Prostate gland (tissue), 2 donors: ENCODE measurements at places on chromosomes 5 and 9.
A peak's percentile ranks its signal among the peaks of the same experiment; 100 is the strongest.

- DNase-seq = no peak
These were observed 317.0 kb upstream of the RPS23 start for GRCh38 chr5:82595113-82595512.

GRCh38 chr5:115788440-115788839 lies 28.0 kb downstream of the CDO1 start:
- no peak for DNase-seq

DNA sequence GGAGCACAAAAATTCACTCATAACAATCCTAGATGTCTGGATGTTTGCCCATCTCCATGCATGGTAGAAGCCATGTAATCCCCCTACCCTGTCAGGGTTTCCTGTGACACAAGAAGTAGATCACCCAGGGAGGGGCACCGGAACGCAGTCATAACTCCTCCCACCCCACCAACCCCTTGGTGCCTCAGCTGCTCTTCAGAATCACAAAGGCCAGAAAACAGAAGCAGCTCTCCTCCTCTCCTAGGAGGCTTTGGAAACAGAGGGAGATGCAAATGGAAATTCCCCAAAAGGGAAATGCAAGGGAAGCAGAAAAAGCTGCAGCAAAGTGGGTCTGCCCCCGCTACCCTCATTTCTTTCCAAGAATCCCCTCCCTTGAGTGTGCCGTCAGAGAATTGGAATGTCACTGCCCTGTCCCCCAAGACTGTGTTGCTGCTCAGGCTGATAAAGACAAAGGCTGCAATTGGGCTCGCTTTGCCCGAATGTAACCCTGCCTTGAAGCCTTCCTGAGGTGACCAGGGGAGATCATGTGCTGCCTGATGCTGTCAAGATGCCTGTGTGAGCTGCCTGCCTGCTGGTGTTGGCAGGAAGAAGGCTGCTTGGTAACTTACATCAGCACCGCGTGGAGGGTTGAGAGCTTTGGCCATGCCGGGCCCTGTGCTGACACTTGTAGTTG lies 65.5 kb upstream of the ABCA1 start:
- no peak for DNase-seq

DNA sequence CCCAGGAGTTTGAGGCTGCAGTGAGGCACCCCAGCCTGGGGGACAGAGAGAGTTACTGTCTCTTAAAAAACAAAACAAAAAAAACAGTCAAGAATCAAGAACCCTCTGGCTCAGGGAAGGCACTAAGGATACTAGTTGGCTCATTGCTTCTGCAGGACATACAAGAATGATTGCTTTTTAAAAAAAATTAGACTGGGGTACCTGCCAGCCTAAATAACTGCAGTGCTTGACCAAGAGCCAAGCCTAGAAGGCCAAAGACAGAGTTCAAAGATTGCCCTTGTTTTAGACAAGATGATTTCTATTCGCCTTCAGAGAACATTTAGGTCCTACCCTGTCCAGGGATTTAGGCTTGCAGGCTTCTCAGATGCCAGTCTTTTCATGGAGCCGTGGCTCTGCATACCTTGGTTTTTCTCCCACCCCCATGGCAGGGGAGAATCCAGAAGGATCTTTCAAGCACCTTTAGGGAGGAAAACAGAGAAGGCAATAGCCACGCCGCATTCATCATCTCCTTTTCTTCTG lies 93.7 kb upstream of the IL6ST start:
- DNase-seq = no peak

DNA sequence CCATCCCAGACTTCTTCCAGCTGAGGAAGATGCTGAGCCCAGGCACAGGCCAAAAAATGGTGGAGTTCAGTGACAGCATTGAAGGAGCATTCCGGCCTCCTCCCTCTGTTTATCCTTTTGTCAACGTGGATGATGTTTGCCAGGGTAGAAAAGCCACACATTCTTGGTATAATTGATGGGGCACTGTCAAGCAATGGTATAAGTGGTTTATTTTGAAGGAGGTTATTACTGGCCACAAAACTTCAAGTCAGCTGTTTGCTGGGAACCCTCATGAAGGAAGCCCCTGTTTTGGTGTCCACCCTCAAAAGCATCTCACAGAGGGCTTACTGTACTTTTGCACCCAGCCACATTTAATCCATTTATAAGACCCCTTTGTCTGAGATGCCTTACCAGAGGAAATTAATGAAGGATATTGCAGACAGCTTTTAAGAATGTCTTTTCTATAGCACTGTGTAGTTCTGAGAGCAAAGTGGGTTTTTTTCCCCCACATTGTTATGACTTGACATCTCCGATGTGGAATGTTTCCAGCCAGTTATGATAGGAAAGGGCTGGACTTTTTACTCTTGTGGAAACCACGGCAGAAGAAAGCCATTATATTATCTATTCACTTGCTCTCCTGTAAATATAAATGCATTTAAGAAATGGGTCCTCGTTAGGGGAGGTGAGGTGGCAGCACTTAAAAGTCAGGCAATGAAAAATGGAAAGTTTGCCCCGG lies 95.5 kb upstream of the SPATA31D4 start:
- DNase-seq = no peak

GRCh38 chr5:115309751-115310370 lies 13.4 kb upstream of the CCDC112 start:
- DNase-seq = no peak

GRCh38 chr5:145341842-145342241 lies 493.3 kb downstream of the PRELID2 start:
- DNase-seq = no peak

GRCh38 chr5:112412346-112412745 lies 6.7 kb downstream of the EPB41L4A start:
- peak; percentile 10 for DNase-seq

GRCh38 chr5:67202828-67203227 lies 6.2 kb upstream of the CD180 start:
- DNase-seq = no peak

- DNase-seq = no peak
These were observed 326.6 kb upstream of the NREP start for GRCh38 chr5:112083623-112084022.

GRCh38 chr5:59599729-59600128 lies 293.8 kb downstream of the PDE4D start:
- DNase-seq = no peak

DNA sequence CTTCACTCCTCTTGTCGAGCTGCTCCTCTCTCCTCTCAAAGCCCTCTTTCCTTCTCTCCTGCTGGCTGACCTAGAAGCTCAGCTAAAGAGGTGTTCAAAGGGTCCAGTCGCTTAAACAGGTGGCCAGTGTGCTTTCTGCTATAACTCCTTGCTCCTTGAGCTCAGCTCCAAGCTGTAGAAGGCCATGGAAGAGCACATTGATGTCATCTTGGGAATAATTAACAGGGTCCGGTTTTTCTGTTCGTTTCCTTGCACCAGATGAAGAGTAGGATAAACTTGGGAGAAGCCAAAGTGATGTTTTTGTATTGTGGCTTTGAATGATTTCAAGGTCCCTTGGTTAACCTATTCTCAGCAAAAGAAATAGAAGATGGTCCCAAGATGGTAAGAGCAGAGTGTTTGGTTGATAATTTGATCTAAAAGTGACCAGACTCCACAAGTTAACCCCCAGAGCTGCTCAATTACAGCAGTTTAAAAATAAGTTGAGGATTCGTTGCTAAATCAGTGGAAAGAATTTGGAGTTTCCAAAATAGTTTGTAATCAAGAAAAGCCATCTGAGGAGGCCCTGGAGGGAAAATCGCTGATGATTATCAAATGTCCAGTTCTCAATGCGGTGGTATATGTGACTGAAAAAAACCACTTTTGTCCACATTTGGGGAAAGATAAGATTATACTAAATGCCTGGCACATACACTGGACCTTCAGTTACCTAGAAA lies 148.1 kb downstream of the DOCK8 start:
- no peak for DNase-seq

GRCh38 chr5:36177154-36177553 lies 25.2 kb downstream of the SKP2 start:
- DNase-seq = no peak

DNA sequence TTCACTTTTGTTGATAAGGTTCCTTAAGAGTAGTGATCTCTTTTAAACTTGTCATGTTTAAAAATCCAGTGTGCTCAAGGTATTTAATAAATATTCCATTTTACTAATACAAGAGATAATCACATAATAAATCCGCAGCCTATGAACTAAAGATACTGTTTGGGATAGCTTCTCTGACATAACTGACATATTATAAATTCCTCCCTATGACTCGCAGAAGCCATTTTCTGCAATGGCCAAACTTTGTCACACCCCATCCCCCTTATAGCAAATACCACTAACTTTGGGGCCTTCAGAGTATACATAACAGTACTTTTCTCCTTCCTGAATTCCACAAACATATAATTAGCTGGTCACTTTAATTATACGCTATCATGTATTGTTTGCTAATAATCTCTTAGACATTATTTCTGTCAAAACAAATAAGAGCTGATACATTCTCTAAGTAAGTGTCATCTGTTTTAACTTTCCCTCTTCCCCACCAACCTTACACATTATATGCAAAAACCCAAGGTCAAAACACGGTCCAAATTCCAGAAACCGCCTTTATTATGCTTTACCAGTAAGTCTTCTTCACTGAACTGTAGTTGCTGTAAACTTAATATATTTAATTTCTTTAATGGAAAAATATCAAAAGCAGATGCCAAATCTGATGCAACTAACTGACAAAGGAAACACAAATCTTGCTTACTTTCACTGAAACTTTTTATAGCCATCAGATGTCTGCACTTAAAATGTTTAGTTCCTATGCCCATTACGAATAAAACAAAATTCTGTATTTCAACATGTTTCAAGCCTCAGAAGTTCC lies 971 bp downstream of the TMEM267 start:
- no peak for DNase-seq

DNA sequence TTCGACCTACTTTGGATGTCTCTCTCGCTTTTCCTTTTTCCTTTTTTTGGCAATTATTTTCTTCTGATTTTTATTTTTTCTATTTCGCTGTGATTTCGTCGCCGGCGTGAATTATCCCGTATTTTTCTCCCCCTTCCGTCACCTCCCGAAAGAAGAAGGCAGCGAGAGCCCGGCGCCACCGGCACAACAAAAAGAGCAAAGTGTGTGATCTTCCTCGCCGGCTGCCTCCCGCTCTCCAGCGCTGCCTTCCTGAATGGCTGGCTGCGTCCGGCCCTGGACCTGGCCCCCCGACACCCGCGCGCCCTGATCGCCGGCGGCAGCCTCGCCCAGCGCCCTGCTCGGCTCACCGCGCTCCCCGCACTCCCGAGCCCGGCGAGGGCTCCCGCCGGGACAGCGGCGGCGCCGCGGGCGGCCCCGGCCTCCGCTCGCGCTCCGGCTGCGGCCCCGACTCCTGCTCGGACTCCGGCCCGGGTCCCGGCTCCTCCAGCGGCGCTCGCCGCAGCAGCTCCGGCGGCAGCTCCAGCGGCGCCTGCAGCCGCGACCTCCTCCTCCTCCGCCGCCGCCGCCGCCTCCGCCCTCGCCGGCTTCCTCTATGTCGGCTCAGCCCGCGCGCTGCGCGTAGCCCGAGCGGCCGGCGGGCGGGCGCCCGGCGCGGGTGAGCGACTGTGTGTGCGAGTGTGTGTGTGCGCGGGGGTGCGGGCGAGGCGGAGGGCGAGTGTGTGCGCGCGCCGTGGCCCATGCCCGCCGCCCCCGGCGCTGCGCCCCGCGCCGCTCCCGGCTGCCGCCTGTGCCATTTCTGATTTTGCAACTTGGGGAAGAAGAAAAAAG lies 960 bp downstream of the NR2F1 start:
- DNase-seq = no peak

GRCh38 chr9:89638359-89638758 lies 33.5 kb downstream of the GADD45G start:
- DNase-seq = no peak

DNA sequence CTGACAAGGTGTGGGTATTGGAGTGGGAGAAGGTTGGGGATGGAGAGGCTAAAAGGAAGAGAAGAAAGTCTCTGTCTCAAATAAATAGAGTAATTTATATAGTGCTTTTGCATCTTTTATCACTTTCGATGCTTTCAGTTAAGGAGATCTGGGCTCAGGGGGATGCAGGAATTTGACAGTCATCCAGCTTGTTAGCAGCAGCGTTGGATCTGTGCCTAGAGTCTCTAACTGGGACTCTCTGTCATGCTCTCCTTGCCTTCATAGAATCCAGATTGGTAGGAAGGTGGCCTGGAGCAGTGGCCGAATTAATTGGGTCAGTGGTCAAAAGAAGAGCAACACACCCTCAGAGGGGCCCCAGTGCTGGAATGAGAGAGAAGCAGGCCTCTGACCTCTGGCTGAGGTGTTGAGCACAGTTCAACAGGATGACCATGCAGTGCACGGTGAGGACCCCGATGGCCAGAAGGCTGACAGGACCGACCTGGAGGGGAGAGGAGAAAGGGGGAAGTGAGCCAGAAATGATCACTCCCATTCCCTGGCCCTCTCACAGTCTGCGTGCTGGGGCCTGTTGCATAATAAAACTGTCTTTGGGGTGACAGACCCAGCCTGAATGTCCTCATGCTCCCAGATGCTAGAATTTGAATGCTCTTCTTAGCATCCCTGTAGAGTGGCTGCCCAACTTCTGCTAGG lies 7.6 kb downstream of the SLC36A3 start:
- no peak for DNase-seq

- no peak for DNase-seq
These were observed 14.3 kb upstream of the ASPN start for GRCh38 chr9:92496396-92497176.

- no peak for DNase-seq
These were observed 2.9 kb downstream of the CDKN2A start for GRCh38 chr9:21991072-21991959.

DNA sequence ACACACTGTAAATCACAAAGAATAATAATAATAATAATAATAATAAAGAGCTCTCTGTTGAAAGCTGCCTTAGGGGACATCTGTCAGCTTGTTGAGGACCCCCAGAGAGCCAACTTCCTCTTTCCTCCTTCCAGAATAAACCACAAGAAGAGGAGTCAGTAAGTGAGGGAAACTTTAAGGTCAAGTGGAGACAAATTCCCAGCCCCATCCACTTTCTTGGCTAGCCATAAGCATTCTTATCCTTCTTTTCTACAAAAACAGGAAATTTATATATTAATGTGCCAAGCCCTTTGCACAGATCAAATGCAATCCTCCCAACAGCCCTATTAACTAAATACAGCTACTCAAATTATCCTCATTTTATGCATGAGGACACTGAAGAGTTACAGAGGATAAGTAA lies 9.4 kb upstream of the C5orf58 start:
- DNase-seq = no peak

DNA sequence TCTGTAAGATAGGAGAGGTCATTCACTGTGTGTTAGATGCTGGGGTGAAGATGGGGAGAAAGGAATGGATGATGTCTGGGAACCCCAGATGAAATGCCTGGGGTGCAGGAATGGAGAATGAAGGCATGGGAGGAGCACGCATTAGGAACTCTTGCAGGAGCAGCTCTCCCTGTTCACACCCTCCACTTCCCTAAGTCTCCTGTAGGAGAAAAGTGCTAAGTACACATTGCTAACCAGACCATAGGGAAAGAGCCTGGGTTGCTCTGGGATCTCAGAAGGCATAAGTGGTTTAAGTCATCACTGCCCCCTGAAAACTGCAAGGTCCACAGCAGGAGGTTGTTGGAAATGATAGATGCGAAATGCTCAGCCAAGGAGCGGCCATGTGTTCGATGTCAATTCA lies 163.1 kb downstream of the SEC61B start:
- no peak for DNase-seq
